H4 (cell line): ENCODE measurements at places on chromosomes 2 and 18. TPM values are rescaled to one million over a fixed set of nuclear protein-coding genes. Genes with fewer than 3 reads are reported as not detected.

NRBP1 gene
- 99.9 and 102 TPM in 2 replicates for total RNA-seq

COMMD1 gene
- total RNA-seq: 46.1 and 58.1 TPM in 2 replicates

BOLL gene
- not detected in 2 replicates for total RNA-seq

RUFY4 gene
- total RNA-seq: not detected in 2 replicates

CIB4 gene
- not detected in 2 replicates for total RNA-seq

SOWAHC gene
- total RNA-seq: 2.7 and 4.0 TPM in 2 replicates

LYG2 gene
- total RNA-seq: not detected in 2 replicates

DHRS9 gene
- 0.12 and 0.45 TPM in 2 replicates for total RNA-seq

ANKRD53 gene
- not detected in 2 replicates for total RNA-seq

GRCh38 chr2:196587056-196587455, 52.5 kb upstream of the CCDC150 start:
- DNase-seq: no peak

DNA sequence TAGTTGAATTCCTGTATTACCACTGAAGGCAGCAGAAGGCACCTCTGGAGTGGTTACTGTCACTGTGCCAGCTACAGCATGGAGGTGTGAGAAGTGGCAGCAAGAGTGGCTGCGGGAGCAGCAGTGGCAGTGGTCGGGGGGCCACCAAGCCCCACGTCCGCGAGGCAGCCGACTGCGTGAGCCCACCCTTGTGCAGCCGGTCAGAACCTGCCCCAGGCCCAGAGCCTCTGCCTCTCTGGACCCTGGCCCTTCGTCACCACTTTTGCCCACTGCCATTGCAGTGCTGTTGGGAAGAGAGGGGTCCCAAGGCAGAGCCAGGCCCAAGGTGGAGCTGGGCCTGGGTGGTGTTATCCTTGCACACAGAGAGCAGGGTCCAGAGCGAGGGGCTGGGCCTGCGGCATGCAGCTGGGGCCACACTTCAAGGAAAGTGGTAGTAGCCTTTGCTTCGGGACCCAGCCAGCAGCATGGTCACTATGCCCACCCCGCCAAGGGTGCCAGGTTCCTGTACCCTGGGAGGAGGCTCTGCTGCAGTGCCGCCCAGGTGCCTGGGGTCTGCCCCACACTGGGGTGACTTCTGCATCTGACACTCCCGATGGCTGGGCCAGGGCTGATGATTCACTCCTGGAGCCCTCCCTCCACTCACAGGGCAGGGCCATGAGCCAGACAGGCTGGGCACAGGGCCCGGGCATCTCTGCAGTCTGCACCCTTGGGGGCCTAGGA, 450.1 kb upstream of the LRATD1 start:
- DNase-seq: no peak

DNA sequence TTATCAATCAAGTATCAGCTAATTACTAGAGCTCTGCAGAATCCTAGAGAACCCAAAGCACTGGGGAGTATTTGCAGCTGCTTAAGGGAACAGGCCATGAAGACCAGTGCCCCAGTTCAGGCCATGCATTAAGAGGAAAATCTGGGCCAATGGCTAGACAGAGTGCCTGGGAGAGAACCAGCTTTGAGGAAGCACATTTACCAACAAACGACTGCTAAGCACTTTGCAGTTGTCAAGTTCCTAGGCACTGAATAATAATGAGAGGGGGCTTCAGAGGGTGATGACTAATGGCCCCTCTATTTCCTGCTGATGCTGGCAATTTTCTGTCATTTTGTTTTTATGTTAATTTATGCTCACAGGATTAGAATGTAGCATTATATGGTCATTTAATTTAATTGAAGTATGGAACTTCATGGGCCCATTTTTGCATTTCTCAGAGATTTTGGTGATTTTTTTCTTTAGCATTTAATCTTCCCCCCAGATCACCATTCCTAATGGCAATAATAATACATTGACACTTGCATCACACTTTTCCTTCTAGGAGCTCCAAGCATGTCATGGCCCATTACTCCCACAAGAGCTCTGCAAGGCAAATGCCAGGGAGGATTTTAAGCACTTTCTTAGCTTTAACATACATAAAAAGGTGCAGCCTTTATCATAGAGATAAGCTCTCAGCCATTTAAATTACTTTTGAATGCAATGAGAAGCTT, 147.7 kb upstream of the SPATS2L start:
- DNase-seq: no peak

DNA sequence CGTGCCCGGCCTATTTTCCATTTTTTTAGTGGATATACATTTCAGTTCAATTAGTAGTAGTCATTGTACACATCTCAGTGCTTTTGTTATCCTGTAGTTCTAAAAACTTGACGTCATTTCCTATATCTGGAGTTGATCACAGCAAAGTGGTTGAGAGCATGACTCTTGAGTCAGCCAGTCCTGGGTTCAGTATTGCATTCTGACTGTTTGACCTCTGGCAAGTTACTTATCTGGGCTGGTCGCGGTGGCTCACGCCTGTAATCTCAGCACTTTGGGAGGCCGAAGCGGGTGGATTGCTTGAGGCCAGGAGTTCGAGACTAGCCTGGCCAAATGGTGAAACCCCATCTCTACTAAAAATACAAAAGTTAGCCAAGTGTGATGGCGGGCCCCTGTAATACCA, 50.4 kb upstream of the PPM1B start:
- peak; percentile 13 for DNase-seq

DNA sequence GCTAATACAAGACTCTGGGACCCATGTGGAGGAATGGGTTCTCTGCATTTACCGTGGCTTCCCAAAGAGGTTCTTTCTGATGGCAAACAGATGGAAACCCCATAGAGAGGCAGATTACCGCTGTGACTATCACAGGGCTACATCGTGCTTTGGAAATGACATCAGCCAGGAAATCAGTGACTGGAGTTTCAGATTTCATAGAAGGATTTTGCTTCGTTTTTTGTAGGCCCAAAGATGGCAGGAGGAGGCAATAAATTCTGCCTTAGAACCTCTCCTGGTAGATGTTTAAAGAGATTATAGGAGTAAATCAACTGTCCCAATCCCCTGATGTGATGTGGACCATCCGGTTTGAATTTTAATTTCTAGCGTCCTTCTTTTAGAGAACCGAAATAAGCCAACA, 214.1 kb downstream of the AGPS start:
- DNase-seq: peak; percentile 15

- no peak for DNase-seq
Observed at GRCh38 chr18:63283305-63284094, 36.1 kb downstream of the BCL2 start.

GRCh38 chr18:41150316-41150715, 804.7 kb upstream of the PIK3C3 start:
- no peak for DNase-seq

DNA sequence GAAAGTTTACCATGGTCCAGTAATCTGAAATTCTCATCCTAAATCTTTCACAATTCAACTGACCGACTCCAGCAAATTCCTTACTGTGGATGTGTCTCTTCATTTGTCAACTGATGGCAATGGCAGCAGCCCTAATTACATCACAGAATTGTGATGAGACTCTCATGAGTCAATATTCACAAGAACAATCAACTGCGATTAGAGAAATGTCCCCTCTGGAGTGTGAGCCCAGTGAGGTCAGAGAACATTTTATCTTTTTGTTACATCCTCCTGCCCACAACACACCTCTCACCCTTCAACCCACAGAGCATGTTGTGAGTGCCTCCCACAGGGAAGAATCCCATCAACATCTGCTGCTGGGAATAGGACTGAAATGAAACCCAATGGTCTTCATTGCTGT, 73.6 kb downstream of the CD226 start:
- no peak for DNase-seq

DNA sequence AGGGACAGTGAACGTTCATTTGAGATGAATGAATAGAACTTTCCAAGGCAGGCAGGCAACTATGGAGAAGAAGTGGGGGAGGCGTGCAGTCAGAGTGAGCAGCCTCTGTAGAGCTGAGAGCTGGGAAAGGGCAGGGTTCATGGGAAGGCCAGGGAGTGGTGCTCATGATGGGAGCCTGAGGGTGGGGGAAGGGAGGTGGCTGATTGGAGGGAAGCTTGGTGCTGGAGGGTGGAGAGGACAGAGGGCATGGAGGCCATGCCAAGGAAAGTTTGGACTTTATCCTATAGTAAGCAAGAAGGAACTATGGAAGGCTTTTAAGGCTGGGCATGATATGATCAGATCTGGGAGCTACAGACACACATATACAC, 47.6 kb upstream of the LGALSL start:
- DNase-seq: no peak

GRCh38 chr2:59540864-59541263, 1012.6 kb downstream of the BCL11A start:
- DNase-seq: no peak

GRCh38 chr2:119117408-119117807, 41.1 kb downstream of the C1QL2 start:
- DNase-seq: no peak
